LHCN-M2 (cell line): ENCODE measurements at places on chromosomes 3 and 15. TPM values are rescaled to one million over a fixed set of nuclear protein-coding genes. Genes with fewer than 3 reads are reported as not detected.

NTRK3 gene
- total RNA-seq = 0.23 and 0.45 TPM in 2 replicates

ITIH1 gene
- total RNA-seq = not detected in 2 replicates

NFKBIZ gene
- 23.0 and 26.6 TPM in 2 replicates for total RNA-seq

LYZL4 gene
- not detected in 2 replicates for total RNA-seq

DNA sequence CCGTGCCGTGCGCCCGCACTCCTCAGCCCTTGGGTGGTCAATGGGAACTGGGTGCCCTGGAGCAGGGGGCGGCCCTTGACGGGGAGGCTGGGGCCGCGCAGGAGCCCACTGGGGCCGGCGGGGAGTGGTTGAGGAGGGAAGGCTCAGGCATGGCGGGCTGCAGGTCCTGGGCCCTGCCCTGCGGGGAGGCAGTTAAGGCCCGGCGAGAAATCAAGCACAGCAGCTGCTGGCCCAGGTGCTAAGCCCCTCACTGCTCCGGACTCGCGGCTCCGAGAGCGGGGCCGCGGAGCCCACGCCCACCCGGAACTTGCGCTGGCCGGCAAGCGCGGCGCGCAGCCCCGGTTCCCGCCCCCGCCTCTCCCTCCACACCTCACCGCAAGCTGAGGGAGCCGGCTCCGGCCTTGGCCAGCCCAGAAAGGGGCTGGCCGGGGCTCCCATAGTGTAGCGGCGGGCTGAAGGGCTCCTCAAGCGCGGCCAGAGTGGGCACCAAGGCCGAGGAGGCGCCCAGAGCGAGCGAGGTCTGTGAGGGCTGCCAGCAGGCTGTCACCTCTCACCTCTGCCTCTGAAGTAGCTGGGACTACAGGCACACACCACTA, 7.8 kb downstream of the GP9 start:
- no peak for DNase-seq

GRCh38 chr15:65174509-65174908, 10.6 kb downstream of the CLPX start:
- DNase-seq = no peak

GRCh38 chr3:146546366-146546965, 2.1 kb upstream of the PLSCR1 start:
- no peak for DNase-seq

ZNF80 gene
- total RNA-seq = 0.06 TPM in 1 of 2 replicates, not detected in the other
